ENCODE measurements at places on chromosomes 16 and 17.

GRCh38 chr17:77200711-77201110 is 59.9 kb downstream of the SEC14L1 start:
- no peak for DNase-seq

DNA sequence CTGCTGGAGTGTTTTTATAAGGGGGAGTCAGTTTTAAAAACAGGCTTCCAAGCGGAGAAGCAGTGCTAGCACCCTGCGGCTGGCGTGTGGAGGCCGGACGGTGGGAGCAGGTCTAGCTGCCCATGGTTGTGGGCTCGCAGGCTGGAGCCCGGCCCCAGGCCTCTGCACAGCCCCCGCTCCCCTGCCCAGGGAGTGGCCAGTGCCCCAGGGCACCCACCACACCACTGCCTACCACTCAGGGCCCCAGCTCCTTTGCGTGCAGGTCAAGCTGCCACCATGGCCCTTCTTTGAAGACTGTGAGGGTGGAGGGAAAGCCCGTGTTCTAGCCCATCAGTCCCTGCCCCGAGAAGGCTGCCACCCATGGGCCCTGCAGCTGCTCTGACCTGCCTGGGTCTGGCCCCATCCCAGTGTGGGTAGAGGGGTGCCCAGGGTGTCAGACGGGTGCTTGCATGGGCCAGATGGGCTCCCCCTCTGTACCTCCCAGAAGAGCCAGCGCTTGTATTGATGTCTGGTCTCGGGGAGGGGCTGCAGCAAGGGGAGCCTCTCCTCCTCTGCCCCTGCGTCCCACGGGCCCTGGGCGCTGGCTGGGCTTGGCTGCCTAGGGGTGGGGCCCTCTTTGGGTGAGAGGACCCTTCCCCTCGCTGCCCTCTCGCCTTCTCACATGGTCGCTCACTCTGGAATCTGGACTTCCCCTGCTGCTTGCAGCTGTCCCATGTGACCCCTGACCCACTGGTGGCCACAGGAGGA is 1.5 kb upstream of the NUDT16L1 start:
- DNase-seq, result no peak

GRCh38 chr16:1335211-1335971 is 1.9 kb downstream of the BAIAP3 start:
- no peak for DNase-seq

DNA sequence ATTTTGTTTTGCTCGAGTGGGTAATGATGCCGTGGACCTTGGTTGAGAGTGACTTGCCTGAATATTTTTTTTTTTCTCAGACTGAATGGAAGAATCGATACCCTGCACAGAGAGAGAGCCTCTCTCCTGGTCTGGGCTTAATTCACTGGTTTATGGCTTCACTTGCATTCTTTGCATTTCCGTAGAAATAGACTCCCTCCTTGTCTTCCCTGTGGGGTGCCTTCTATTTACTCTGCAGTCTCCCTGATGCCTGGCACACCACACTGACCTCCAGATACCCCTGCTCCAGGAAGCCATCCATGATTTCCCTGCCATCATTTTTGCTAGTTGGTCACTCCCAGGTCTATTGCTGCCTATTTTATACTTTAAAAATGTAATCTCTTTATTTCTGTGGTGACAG is 238.0 kb downstream of the SNX29 start:
- no peak for DNase-seq

Data from glutamatergic neuron (in vitro differentiated cells).